ENCODE measurements at places on chromosomes 1 and 21.

DNA sequence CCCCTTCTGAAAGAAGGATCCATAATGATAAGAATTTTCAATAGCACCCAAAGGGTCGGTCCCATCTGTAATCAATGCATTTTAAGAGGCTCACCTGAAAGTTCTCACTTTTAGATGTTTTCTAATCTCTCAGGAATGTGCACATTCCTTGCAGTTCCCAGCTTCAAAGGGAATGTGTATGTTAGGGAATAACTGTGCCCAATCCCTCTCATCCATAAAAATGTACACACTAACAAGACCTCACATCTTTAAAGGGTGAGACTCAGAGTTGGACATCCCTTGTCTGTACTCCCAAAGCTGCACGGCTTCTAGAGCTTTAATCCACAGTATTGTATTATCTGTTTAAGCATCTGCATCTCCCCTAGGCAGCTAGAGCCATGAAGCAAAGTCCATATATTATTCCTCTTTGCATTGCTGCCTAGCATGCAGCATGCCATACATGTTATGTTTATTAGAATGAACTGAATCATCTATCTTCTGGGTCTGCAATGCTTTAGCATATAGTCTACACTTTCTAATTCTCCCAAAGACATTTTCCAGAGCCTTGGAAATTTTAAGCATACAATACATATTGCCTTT, 9.3 kb upstream of the CCN1 start:
- DNase-seq, result no peak

DNA sequence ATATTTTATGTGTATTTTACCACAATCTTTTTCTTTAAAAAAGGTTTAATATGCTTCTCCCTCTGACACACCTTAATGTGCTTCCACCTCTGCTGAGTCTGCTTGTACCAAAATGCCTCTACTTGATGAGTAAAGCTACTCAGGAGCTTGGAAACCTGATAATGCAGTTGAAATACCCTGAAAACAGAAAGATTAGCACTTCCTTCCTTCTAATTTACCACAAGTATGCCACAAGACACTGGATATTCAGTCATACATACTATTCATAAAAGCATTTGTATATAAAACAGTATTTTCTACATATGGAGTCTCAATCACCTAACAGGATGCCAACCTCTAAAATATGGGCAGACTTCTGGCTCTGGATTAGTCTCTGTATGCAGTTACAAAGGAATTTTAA, 55.0 kb downstream of the SLC35D1 start:
- DNase-seq, result no peak

DNA sequence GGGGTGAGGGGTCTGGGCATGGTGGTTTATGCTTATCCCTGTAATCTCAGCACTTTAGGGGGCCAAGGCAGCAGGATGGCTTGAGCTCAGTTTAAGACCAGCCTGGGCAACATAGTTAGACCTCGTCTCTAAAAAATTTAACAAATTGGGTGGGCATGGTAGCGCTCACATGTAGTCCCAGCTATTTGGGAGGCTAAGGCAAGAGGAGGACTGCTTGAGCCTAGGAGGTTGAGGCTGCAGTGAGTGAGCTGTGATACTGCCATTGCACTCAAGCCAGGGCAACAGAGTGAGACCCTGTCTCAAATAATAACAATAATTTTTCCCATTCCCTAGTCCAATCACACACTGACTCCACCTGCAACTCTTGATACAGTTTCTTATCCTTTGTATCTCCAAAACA, 6.3 kb downstream of the WASF2 start:
- no peak for DNase-seq

GRCh38 chr1:170671629-170671963, 7.7 kb downstream of the PRRX1 start:
- no peak for DNase-seq

GRCh38 chr1:117188170-117188815, 22.4 kb downstream of the VTCN1 start:
- DNase-seq, result no peak

DNA sequence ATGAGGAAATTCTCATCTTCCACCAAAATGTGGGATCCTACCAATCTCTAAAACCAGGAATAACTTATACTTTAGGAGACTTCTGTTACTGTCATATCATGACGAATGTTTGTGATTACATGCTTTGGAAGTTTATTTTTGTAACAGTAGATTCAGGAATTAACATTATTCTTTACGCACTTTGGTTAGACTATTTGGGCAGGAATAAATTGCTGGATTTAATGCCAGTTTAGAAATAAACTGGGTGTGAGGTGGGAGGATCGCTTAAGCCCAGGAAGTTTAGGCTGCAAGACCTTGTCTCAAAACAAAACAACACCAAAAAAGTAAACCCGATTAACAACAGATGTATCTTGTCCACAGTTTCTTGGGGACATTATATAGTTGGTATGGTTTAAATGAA, 52.1 kb downstream of the MIGA1 start:
- DNase-seq, result no peak

- no peak for DNase-seq
Observed at GRCh38 chr1:222777463-222777862, 37.4 kb upstream of the DISP1 start.

All from retina (tissue), 1 donor.